NCI-H1417 (cell line): ENCODE measurements at places on chromosomes 2 and 18.

DNA sequence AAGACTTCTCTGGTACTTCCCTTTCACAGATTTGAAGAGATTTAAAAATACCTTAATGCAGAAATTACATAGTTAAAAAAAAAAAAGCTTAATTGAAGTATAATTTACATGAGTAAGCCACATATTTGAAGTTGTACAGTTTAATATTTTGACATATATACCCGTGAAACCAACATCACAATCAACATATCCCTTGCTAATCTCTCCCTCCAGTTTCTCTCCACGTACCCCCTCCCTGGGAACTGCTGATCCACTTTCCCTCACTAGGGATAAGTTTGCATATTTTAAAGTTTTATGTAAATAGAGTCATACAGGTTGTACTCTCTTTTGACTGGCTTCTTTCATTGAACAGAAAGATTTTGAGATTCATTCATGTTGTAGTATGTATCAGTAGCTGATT, 22.4 kb downstream of the EMILIN2 start:
- no peak for DNase-seq

GRCh38 chr2:107430006-107430405, 396.7 kb upstream of the RGPD4 start:
- no peak for DNase-seq

GRCh38 chr18:77804382-77804781, 554.7 kb downstream of the GALR1 start:
- no peak for DNase-seq

GRCh38 chr18:12121175-12122042, 27.8 kb downstream of the ANKRD62 start:
- DNase-seq, result no peak

GRCh38 chr2:237473878-237474441, 13.1 kb upstream of the MLPH start:
- no peak for DNase-seq
